ENCODE measurements at places on chromosomes 1 and 21.
A peak's percentile ranks its signal among the peaks of the same experiment; 100 is the strongest.

GRCh38 chr1:175208773-175209492 lies 16.4 kb upstream of the KIAA0040 start:
- DNase-seq, result peak; percentile 77

DNA sequence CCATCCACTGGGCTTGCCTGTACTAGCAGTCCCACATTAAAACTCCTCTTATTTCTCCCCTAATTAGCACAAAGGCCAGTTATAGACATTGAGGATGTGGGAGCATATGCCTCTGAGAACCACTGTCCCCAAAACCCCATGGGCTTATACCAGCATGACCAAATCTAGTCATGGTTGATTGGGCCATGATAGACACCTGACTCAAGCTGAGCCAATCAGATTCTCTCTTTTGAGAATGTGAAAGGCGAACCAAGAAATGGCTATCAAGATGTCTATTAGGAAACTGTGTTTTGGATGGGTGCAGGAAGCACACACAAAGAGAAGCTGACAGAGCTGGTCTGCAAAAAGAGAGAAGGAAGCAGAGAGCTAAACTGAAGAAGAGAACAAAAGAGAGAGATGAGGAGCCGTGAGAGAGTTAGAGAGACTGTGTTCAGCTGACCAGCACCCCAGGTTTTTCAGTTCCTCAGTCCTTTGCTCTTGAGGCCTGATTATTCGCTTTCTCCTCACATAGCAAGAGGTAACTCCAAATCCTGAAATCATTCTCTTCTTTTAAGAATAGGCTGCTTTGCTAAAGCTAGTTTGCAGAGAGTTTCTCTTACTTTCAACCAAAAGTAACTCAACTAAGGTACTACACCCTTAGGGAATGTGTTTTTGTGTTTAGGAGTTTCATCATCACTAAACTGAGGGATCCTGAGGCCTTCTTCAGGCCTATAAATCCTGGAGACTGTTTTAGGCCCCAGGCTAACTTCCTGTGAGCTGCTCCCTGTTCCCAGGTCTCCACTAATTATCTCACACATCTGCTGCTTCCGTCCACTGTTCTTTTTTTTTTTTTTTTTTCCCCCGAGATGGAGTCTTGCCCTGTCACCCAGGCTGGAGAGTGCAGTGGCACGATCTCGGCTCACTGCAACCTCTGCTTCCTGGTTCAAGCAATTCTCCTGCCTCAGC lies 7.9 kb upstream of the TIPRL start:
- no peak for DNase-seq

DNA sequence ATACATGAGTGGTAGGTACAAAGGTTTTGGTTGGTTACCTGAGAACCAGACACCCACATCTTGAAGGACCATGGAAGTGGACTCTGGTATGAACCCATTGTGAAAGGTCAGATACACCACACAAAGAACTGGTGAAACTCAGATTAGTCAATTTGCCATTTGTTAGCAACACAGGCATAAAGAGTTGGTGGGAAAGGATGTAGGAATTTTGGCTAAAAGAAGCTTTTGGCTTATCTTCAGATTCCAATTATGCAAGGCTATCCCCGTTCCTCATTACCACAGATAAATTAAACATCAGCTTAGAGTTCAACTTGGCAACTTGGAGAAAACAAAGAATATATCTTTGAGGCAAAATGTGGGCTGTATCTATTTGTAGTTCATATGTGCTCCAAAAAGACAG lies 87.0 kb upstream of the IRF2BP2 start:
- DNase-seq, result no peak

GRCh38 chr1:182317611-182318161 lies 73.9 kb downstream of the GLUL start:
- DNase-seq, result no peak

DNA sequence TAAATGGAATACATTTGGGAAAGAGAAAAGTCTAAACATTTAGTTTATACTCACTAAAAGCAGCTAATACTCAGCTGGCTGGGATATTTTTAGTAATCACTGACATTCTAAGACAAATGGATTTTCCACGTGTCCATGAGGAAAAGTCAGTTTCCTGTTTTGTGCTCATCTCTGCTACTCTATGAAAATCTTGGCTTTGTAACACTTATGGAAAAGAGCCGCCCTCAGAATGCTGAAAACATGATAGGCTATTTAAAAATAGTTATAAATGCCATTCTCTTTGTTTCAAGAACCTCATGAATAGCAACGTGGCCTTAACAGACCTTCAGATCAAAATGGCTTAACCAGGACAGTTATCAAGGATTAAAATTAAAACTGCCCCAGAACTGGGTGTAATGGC lies 29.9 kb downstream of the MRAP start:
- no peak for DNase-seq

- DNase-seq, result peak; percentile 0
Observed at GRCh38 chr1:68590473-68590872, 93.6 kb upstream of the DEPDC1 start.

DNA sequence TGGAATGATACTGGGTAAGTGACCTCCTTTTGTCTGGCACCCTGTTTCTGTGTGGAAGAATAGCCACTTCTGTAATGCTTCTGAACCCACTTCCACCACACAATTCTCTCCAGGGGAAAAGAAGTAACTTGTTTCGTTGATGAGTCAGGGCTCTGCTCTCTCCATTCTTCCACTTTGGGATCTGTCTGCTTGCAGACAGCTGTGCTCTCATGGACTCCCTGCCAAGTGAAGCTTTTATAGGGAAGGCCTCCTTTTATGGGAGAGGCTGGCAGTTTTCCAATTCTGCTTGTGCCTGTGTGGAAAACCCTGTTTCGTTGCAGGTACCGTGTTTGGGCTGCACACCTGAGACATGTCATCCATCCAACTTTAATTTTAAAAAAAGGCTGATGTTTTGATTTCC lies 130.7 kb downstream of the GIPC2 start:
- no peak for DNase-seq

GRCh38 chr1:113765306-113766230 lies 6.3 kb upstream of the PHTF1 start:
- no peak for DNase-seq

- DNase-seq, result no peak
Observed at GRCh38 chr1:117318426-117318825, 48.8 kb upstream of the MAN1A2 start.

GRCh38 chr21:40547906-40548513 lies 298.9 kb downstream of the DSCAM start:
- DNase-seq, result no peak

DNA sequence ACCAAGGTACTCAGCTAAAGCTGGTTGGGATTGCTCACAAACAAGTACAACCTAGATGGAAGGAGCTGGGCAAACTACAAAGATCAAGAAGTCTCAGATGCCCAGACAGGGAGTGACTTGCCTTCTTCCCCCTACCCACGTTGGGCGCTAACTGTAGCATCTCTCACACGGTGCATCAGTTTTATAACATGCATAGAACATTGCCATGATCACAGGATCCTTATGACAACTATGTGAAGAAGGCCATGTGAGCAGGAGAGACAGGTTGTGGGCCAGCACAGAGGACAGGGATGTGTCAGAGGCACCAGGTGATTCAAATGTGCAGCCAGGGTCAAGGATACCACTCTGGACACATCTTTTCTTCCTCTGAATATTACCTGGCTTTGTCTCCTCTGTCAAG lies 28.3 kb upstream of the CYP4B1 start:
- DNase-seq, result no peak

GRCh38 chr1:90720145-90720636 lies 3.1 kb upstream of the BARHL2 start:
- DNase-seq, result no peak

DNA sequence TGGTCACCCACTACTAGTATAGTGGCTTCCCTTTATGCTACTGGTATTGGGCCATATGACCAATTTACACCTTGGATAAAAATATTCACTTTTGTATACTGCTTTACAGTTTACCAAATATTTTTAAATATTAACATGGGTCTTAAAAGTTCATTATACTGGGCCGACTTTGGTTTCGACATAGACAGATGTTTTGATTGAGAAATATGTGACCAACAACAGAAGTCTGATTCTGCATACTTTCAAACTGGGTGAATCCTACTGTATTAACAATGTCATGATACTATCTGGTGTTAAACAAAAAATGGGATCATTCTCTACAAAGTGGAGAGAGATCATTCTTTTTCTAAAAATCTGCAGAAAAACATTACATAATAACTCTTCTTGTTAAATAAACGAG lies 134.8 kb downstream of the AKT3 start:
- no peak for DNase-seq

- no peak for DNase-seq
Observed at GRCh38 chr1:212470059-212470458, 37.3 kb downstream of the NENF start.

DNA sequence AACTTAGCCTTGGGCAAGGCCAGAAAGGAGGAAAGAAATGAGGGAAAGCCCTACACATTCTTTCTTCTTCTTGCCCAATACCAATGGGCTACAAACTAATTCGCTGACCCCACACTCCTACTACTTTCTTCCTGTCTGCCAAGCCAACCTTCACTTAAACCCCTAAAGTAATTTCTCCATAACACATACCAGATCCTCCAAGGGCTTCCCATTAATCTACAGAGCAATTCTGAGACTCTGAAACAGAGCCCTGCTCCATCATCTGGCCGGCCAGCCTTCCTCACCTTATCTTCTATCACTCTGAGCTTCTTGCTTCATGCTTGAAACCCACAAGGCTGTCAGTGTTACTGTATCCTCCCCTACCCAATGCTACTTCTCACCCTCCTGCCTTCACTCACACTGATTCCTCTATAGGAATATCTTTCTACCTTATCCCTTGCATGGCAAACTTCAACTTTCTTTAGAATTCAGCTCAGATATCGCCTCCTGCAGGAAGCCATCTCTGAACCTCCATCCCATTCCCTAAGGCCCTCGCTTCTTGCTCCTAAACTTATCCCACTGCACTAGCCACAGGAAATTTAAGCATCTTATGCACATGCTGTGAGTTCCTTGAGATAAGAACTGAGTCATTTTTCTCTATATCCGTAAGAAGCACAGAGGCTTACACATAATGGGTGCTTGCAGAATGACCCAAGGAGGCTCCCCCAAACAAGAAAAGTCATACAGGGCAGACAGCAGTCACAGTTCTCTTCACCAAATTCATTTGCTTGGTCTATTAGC lies 81.9 kb downstream of the JAK1 start:
- no peak for DNase-seq

DNA sequence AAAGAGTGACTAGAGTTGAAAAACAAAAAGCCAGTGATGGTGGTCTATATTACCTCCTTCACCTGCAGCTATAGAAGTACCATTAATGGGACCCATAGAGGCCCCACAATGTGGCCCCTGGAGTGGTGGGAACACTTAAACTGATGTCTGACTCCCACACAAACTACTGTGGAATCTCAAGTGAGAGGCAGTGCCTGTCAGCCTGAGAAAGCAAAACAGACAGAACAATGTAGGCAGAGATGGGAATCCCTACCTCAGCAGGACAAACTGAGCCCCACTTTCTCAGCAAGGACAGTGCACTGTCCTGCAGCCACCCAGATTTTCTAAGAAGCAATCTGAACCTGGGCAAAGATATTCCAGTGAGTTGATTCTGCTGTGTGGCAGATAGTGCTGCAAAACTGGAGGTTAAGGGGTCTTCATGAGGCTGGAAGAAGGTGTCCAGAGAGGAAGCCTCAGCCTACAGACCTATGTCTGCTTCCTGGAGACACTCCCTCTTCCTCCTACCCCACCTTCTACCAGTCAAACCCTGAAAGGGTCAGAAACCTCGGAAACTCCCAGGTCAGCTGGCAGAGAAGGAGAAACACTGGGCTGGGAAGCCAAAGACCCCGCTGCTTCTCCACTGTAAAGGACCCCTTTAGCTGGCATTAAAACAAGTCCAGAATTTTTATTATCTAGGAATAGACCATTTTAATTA lies 228.7 kb downstream of the C1orf94 start:
- no peak for DNase-seq

GRCh38 chr21:44967082-44968047 lies 27.5 kb downstream of the SLX9 start:
- DNase-seq, result no peak

GRCh38 chr1:155060736-155061135 lies 2.8 kb upstream of the EFNA4 start:
- DNase-seq, result no peak

- DNase-seq, result no peak
Observed at GRCh38 chr1:78088486-78088885, 42.7 kb downstream of the GIPC2 start.

All from CD4-positive, alpha-beta T cell treated with Interleukin-4 for 4 hours (primary cell).